CD4-positive, alpha-beta T cell treated with Interferon gamma for 1 hour (primary cell): ENCODE measurements at places on chromosomes 3 and 15.

GRCh38 chr3:54120657-54121413, 1.5 kb upstream of the CACNA2D3 start:
- DNase-seq = no peak

- no peak for DNase-seq
Measured at GRCh38 chr3:185981621-185982020, 43.8 kb upstream of the TRA2B start.

GRCh38 chr15:41978534-41978933, 6.2 kb upstream of the EHD4 start:
- DNase-seq = no peak

DNA sequence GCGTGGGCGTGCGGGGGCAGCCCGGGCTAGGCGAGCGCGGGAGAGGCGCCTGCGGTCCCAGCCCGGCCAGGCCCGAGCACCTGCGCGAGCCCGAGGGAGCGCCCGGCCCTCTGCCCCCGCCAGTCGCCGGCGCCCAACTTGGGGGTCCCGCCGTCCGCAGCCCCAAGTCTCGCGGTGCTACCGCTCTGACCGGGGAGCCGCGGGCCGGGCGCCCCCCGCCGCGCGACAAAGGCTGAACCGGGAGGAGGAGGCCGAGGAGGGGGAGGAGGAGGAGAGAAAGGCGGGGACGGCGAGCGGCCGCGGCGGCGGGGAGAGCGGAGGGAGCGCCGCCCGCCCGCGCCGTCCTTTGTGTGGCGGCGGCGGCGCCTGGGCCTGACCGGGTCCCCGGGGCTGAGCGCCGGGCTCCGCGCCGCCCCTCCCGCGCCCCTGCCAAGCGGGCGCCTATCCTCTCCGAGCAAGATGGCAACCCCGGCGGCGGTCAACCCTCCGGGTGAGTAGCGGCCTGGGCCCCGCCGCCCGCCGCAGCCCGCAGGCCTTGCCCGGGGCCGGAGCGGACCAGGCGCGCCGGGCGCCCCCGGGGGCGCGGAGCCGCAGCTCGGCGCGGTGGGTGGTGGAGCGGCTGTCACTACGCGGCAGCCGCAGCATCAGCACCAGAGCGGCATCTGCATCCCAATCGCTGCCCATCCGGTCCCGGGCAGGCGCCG, at the start of gene ARNT2:
Gene ARNT2, plus strand, starts transcription at position 326 of the 704 bp plus-strand sequence. Its CDS starts 134 bp downstream, at position 460.
- DNase-seq = no peak

DNA sequence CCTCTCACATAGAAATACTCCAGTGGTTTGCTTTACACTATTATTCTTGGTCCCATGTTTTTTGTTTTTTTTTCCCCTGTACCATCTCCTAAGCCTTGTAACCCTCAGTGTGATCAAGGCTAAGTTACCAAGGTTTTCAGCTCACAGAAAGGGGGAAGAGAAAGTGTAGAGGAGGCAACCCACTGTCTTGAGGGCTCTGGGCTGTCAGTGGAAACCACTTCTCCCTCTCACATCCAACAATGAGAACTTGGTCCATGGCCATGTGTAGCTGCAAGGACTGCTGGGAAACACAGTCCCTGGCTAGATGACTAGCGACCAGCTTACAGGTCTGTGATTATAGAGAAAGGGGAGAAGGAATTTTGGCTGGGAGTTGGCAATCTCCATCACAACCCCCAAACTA, 30.3 kb downstream of the GPD1L start:
- no peak for DNase-seq

GRCh38 chr3:23202203-23202920, 765 bp upstream of the UBE2E2 start:
- DNase-seq = no peak

DNA sequence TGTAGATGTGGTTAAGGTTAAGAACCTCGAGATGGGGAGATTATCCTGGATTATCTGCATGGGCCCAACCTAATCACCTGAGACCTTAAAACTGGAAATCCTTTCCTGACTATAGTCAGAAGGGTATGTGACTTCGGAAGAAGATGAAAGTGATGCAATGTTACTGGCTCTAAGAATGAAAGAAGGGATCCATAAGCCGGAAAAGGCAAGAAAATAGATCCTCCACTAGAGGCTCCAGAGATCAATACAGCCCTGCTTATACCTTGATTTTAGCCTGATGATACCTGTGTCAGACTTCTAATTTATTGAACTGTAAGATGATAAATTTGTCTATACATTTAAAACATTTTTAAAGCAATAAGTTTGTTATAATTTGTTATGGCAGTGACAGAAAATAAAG, 21.5 kb upstream of the GASK1A start:
- no peak for DNase-seq

- DNase-seq = no peak
Measured at GRCh38 chr3:74535281-74535680, 79.2 kb downstream of the CNTN3 start.

- DNase-seq = no peak
Measured at GRCh38 chr3:142088522-142088921, 60.8 kb downstream of the TFDP2 start.

DNA sequence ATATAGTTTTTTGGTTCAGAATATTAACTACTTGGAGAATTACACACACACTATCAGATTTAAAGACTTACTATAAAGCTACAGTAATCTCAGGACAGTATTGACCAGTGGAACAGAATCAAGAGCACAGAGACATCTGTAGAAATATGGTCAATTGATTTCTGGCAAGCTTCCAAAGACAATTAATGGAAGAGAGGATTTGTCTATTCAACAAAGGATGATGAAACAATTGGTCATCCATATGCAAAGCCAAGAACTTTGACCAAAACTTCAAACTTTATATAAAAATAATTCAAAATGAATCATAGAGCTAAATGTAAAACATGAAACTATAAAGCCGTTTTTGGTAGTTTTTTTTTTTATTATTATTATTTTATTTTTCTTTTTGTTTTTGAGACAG, 29.8 kb upstream of the MB21D2 start:
- no peak for DNase-seq

DNA sequence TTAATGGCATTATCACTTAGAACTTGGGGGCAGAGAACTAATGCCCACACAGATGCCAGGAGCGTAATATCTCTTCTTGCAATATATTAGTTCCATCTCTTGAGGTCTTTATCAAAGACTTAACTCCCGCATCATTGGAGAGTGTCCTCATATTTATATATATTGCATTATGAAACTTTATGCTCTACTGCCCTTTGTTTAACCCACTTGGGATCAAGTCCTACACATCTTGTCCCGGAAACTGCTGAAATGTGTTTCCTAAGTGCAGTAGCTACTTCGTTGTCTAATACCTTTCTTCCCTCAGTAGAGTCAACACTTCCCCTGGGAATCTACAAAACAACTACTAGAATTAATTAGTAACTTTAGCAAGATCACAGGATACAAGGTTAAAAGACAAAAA, 1029.2 kb downstream of the OTOL1 start:
- DNase-seq = no peak

GRCh38 chr15:74200871-74201419, 1.6 kb downstream of the STRA6 start:
- DNase-seq = no peak

DNA sequence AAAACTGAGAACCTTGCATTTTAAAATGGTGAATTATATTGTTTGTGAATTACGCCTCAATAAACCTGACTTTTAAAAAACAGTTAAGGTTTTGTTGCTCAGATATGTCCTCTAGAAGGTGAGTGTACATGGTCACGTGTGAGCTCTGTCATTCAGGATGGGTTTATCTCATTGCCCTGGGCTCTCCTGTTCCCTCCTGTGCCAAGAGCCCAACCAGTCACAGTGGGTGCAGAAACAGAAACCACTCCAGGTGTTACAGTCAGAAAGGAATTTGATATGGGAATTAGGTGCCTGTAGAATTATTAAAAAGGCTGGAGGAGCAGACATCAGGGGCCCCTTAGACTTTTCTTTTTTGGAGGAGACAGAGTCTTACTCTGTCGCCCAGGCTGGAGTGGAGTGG, 196.4 kb downstream of the STT3B start:
- no peak for DNase-seq

DNA sequence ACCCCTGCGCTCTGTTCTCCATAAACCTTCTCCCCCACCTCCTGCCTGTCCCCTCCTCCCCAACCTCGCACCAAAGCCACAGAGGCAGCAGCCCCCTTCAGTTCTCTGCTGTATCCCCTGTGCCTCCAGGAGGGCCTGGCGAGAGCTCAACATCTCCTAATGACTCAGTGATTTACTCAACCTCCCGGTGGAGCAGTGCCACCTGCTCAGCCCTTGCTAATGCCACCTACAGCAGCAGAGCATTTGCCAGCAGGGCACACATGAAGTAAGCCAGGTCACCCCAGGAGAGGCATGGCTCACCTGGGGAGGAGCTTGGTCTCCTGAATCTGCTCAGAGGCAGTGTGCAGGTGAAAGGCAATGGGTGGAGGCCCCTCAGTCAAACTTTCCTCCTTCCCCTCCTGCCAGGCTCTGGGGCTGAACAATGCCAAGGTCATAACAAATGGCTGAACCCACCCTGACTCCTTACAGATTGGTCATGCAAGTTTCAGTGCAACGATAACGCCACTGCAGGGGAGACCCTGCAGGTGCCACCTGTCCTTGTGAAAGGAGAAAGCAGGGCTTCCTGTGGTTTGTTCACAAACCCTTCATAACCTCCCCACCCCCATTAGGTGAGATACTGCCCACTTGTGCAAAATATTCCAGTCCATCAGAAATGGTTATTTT, 19.8 kb downstream of the TRPM1 start:
- DNase-seq = no peak
